T-cell (primary cell): ENCODE measurements at places on chromosomes 2 and 18.

DNA sequence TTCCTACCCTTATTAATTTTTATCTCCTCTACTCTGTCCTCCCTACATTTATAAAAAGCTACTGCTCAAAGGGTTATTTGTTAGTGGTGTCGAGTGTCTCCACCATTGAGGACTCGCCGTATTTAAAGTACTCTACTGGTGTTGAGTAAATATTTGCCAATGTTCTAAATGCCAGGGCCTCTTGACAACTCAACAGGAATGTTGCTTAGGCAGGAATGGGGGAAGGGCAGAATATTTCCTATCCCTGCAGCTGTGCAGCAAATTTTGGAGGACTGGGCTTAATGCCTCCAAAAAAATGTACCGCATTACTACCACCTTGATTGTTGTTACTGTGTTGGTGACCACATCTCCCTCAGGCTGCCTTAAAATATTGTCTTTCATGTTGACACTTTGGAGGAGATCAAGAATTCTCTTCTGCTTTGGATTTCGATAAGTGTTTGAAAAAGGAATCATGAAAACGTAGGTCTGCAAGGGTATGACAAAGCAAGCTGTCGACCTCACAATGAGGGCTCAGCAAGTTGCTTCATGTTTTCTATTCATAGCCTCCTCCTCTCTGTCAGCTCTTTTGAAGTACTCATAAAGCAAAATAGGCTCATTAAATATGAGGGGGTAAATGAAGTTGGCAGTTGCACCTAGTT, 84.3 kb downstream of the EFEMP1 start:
- DNase-seq: no peak
- no peak overlapping the region for H3K27ac ChIP-seq
- H3K4me3 ChIP-seq: no peak overlapping the region

DNA sequence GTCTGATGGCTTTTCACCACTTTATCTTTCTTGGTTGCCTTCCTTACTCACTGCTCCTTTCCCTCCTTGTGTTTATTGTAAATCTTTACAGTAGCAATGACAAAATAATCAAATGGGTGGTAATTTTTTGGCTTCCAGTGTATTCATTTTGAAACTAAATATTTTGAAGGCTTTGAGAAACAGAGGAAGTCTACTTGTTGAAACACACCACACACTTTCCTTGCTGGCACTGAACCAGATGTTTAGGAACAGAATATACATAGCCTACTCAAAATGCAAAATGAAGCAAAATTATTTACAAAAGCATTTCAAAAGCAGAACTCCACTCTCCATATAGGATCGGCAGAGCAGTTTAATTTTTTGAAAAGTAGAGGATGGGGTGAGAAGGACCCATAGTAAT, 189.8 kb downstream of the LTBP1 start:
- H3K27ac ChIP-seq: no peak overlapping the region
- H3K36me3 ChIP-seq: no peaks in the 10 kb centered on the region
- H3K4me3 ChIP-seq: no peak overlapping the region
- no peak for DNase-seq

DNA sequence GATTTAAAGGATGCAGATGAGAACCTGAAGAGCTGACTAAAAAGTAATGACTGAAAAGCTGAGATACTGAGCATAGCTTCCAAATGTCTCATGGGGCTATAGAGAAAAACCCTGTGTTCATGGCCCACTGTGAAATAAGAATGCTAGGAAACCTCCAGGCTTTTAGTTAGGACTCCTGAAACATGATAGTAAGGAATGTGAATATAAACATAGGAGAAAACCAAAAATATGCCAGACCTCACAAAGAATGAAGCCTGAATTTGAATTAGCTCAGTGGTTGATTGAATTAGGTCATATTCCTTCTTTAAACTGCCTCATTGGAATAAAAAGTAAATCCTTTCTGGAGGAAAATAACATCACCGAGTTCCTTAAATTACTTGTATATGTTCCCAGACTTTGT, 194.5 kb upstream of the NXPH2 start:
- H3K27me3 ChIP-seq: no peaks in the 10 kb centered on the region
- no peak for DNase-seq
- H3K4me3 ChIP-seq: no peak overlapping the region
- no peaks in the 10 kb centered on the region for H3K4me1 ChIP-seq
- no peaks in the 10 kb centered on the region for H3K36me3 ChIP-seq
- H3K27ac ChIP-seq: no peak overlapping the region

DNA sequence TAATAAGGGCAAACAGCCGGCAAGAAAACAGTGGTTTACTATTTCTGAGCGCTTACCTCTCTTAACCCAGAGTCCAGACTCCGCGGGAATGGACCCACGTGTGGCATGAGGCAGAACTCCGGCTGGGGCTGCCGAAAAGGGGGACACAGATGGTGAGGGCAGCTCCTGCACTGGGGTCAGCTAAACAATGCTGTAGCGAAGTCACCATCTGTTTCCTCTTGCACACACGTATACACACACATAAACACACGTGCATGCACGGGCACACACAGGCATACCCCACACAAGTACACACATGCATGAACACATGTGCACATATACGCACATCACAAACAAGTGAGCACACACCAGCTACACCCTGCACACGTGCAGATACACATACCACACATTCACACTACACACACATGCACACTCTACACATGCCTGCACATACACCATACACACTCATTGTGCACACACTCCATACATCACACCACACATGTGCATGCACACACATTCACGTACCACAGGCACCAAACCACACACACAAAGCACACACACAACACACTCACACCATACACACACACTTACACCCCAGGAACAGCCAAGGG, 105.9 kb upstream of the ID2 start:
- peak; percentile 4 for DNase-seq
- H3K27me3 ChIP-seq: no peaks in the 10 kb centered on the region
- H3K4me1 ChIP-seq: peaks cover 37% of the 10 kb centered on the region

DNA sequence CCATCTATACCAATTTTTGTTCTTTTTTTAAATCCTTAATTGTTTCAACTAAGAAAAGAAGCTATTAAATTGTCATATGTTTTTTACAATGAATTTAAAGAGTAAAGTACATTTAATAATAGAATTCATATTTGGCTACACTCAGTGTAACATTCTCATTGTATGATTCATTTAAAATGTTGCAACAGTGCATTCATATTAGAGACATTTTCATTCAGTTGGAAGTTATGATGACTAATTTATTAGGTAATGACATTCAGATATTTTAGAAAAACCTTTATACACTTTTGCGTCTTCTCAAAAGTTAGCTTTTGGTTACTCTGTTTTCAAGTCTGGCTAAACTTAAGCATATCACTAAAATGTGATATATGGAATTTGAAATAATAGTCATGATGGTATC, 887.5 kb upstream of the NRXN1 start:
- no peak overlapping the region for H3K4me3 ChIP-seq
- no peaks in the 10 kb centered on the region for H3K27me3 ChIP-seq
- H3K27ac ChIP-seq: no peak overlapping the region

DNA sequence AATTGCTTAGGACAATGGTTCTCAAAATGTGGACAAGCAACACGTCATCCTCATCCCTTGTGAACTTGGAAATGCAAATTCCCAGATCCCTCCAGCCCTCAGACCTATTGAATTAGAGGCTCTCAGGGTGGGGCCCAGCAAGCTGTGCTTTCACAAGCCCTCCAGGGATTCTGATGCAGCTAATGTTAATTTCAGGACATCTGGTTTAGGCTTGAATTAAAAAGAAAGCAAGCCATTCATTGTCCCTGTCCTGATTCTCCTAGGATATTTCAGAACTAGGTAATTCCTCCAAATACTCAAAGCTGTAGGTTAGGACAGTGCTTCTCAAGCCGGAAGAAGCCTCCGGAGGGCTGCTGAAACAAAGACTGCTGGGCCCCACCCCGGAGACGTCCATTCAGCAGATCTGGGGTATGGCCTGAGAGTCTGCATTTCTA, 26.0 kb upstream of the GLI2 start:
- no peak overlapping the region for H3K4me3 ChIP-seq
- no peaks in the 10 kb centered on the region for H3K36me3 ChIP-seq
- no peaks in the 10 kb centered on the region for H3K27me3 ChIP-seq
- DNase-seq: no peak
- H3K27ac ChIP-seq: no peak overlapping the region
- no peaks in the 10 kb centered on the region for H3K4me1 ChIP-seq

GRCh38 chr2:60412620-60413019, 140.8 kb downstream of the BCL11A start:
- no peak overlapping the region for H3K27ac ChIP-seq
- no peak for DNase-seq
- H3K36me3 ChIP-seq: no peaks in the 10 kb centered on the region
- no peak overlapping the region for H3K4me3 ChIP-seq
- peaks cover 5% of the 10 kb centered on the region for H3K4me1 ChIP-seq

DNA sequence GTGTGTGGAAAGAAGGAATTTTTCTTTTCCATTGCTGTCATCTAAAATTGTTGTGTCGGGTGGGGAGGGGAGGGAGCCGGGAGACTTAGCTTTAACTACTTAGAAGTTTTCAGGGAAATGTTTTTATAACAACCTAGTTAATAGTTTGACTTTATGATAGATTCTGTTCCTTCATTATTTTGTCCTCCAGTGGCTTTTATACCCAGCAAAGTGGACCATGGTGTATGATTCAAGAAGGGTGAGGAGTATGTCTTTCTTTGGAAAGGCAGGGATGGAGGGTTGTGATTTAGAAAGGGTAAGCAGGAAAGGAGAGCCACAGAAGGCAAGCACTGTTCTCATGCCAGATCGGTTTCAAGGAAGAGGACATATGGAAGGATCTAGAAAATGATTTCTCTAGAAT, 261.8 kb downstream of the NEDD4L start:
- no peak overlapping the region for H3K27ac ChIP-seq
- no peak for DNase-seq
- no peak overlapping the region for H3K4me3 ChIP-seq
- peaks cover 41% of the 10 kb centered on the region for H3K4me1 ChIP-seq

DNA sequence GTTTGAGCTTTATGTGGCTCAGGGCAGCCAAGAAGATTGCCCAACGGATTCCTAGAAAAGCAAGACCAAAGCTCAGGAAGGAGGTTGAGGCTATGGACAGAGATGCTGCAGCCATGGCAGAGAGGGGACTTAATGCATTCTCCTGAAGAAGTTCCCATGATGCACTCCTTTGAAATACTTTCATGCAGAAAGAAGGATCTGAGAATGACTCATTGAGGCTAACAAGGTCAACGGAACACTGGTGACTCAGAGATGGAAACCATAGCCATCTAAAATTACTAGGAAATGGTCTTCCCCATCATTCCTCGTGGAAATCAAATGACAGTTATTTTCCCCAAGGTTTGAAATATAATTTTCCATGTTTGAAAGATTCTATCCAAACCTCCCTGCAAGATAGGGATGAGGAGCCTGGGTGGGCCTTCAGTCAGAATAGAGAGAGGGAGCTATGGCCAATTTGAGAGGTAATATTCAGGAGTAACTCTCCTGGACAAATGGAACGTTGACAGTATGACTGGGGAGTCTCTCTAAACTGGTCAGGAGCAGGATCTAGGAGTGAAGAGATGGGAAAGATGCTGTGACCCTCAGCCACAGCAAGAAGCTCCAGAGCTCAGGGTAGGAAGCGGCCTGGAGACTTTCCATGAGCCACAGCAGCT, 63.0 kb downstream of the REEP1 start:
- DNase-seq: no peak
- H3K27ac ChIP-seq: no peak overlapping the region
- H3K4me1 ChIP-seq: no peaks in the 10 kb centered on the region
- H3K36me3 ChIP-seq: no peaks in the 10 kb centered on the region
- no peaks in the 10 kb centered on the region for H3K27me3 ChIP-seq
- no peak overlapping the region for H3K4me3 ChIP-seq

GRCh38 chr2:238954841-238955591, 107.1 kb downstream of the TWIST2 start:
- H3K27me3 ChIP-seq: peaks cover 25% of the 10 kb centered on the region
- H3K36me3 ChIP-seq: no peaks in the 10 kb centered on the region
- H3K4me1 ChIP-seq: no peaks in the 10 kb centered on the region

DNA sequence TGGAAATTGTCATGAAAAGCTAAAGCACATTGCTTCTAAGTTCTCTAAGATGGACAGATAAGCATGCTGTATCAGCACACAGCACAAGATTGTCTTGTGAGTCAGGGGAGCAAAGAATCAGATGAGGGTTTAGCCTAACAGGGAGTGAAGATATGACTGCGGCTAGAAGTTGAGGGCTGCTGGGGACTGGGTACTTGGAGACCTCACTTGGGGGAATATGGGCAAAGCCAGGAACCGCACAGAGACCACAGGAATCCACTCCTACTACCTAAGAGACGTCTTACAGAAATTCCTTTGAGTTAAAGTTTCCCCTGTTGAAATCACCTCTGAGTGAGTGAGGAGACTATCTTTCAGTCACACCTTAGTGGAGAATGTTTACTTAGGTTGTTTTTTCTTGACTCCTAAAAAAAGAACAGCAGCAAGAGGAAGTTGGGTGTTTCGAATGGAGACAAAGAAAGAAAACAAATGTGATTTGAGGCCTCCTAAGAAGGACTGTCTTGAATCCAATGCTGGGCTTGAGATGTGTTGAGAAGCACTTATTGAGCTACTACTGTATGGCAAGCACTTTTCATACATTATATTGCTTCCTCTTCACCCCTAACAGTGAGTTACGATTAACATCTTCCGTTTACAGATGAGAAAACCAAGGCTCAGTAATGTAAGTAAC, 100.7 kb downstream of the ANKRD44 start:
- H3K4me3 ChIP-seq: no peak overlapping the region
- H3K36me3 ChIP-seq: no peaks in the 10 kb centered on the region
- peak overlapping the region; percentile 95 for H3K27ac ChIP-seq
- H3K27me3 ChIP-seq: no peaks in the 10 kb centered on the region
- peaks cover 84% of the 10 kb centered on the region for H3K4me1 ChIP-seq

DNA sequence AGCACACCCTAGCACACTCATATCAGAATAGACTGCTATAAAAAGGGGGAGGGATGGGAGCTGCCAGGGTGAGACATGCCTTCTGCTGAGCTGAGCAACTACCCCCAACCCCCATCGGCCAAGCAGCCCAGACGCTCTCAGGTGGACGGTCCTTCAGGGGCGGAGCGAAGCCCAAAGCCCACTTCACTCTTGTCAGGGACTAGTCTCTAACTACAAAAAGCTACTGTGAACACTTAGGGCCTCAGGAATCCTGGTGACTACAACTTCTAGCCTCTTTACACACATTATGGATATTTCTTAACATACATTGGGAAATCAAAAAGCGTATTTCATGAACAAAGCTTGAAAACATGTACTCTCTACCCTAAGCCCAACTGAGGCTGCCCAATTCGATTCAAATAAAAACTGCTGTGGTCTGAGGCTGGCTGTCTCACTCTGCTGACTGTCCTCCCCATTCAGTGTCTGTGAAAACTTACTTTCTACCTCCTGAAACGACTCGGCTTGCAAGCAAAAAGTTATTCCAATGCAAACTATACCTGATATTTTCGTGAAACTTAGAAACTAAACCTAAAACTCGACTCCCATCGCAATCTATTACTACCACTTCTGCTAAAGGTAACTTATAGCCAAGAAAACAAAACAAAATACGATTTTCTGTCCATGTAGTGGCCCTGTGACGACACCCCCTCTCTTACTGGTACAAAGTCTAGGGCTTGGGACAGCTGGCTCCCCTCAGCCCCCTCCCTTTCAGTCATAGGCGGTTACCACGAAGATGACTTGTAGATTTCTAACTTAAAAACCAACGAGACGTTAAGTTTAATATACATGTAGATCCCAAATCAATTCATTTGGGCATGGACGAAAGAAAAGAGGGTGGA, 1.2 kb downstream of the SERTAD2 start:
- peak overlapping the region; percentile 63 for H3K27ac ChIP-seq
- H3K36me3 ChIP-seq: no peaks in the 10 kb centered on the region
- H3K27me3 ChIP-seq: no peaks in the 10 kb centered on the region
- peak overlapping the region; percentile 94 for H3K4me3 ChIP-seq

GRCh38 chr2:240051697-240052096, 1.6 kb downstream of the OR6B3 start:
- H3K4me1 ChIP-seq: no peaks in the 10 kb centered on the region
- H3K27me3 ChIP-seq: peaks cover 52% of the 10 kb centered on the region
- no peak overlapping the region for H3K4me3 ChIP-seq
